ENCODE measurements at places on chromosomes 5 and 9. TPM values are rescaled to one million over a fixed set of nuclear protein-coding genes. Genes with fewer than 3 reads are reported as not detected.

The IFNA2 gene
- not detected for total RNA-seq

The OCLN gene
- 4.3 TPM for total RNA-seq

The PCDHGC5 gene
- total RNA-seq, result 4.0 TPM

DNA sequence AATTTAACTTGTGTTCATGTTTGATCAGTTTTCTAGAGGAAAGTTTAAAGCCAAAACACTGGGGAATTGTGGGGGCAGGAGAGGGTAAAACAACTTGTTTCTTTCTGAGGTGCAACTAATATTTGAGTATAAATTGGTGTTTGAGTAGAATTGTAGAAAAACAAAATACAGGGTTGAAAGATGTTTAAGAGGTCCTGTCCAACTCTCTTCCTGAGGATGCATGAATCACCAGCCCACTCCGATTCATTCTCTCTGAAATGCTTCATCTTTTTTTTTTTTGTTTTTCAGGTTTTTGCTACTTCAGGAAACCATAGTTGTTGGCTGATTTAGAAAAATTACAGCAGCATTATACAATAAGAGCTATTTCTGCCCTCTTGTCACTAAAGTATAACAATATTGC is 42.4 kb upstream of the TMC1 start:
- no peak overlapping the region for H3K27ac ChIP-seq
- no peaks in the 10 kb centered on the region for H3K4me1 ChIP-seq
- H3K27me3 ChIP-seq, result no peaks in the 10 kb centered on the region
- no peak for DNase-seq
- H3K36me3 ChIP-seq, result no peaks in the 10 kb centered on the region

DNA sequence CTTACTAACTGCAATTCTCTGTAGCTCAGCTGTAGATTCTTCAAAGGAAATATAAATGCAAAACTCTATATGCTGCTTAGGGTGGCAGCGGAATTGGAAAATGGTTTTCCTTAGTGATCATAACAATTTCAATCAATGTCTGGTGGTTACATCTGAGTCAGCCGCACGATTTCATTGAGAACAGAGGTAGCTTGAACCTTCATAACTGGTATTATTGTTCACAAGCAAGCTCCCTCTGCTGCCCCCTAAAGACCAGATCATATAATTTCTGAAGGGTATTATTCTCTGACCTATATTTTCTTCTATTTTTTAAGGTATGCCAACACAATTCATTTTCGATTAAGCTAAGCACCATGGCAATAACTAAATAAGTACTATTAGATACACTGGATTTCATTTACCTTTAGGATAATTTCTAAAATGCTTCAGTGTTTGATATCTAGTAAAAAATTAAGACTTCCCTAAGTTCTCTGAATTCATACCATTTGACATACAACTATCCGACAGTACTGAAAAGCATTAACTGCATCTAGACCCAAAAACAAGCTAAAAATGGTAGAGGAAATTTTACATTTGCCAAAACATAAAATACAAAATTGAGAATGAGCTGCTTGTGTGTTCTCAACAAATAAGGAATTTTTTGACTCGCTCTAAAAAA is 181.1 kb upstream of the SPEF2 start:
- no peaks in the 10 kb centered on the region for H3K27me3 ChIP-seq
- no peaks in the 10 kb centered on the region for H3K4me1 ChIP-seq
- DNase-seq, result no peak
- no peak overlapping the region for H3K4me3 ChIP-seq
- no peak overlapping the region for H3K27ac ChIP-seq

- H3K4me1 ChIP-seq, result no peaks in the 10 kb centered on the region
- no peaks in the 10 kb centered on the region for H3K27me3 ChIP-seq
- no peak for DNase-seq
- no peak overlapping the region for H3K4me3 ChIP-seq
- no peak overlapping the region for H3K27ac ChIP-seq
- H3K36me3 ChIP-seq, result no peaks in the 10 kb centered on the region
These were observed 42.7 kb upstream of the SPINK14 start for GRCh38 chr5:148125641-148126040.

All from glutamatergic neuron (in vitro differentiated cells).